ENCODE measurements at places on chromosomes 7 and 10.

DNA sequence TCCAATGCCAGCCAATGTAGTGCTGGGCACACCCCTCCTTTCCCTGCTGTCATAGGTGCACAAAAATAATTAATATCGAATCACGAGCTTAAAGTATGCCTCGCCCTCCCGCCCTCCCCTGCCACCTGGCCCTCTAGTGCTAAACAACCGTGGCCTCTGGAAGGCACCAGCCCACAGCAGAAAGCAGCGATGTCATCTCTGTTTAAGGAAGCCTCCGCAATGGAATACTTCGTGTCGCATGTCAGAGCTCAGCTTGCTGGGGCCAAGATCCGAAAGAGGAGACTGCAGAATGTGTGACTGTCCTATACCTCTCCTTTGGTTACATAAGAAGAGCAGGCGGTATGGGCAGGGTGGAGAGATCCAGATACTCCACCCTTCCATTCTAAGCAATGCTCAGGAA lies 71.5 kb downstream of the RHOBTB1 start:
- DNase-seq: no peak

DNA sequence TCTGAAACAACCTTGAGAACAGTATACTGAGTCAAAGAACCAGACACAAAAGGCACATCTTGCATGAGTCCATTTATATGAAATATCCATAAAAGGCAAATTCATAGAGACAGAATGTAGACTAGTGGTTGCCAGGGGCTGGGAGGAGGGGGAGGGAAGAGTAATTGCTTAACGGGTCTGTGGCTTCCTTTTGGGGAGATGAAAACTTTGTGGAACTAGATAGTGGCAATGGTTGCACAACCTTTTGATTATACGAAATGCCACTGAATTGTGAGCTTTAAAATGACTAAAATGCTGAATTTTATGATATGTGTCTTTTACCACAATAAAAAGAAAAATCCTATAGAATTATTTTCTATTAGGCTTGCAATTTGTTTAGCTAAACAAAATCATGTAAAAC lies 16.8 kb downstream of the ADRB1 start:
- no peak for DNase-seq

- DNase-seq: no peak
These were observed 219.9 kb downstream of the CELF2 start for GRCh38 chr10:11237571-11237970.

- DNase-seq: no peak
These were observed 48.3 kb downstream of the ZMIZ1 start for GRCh38 chr10:79116801-79117723.

DNA sequence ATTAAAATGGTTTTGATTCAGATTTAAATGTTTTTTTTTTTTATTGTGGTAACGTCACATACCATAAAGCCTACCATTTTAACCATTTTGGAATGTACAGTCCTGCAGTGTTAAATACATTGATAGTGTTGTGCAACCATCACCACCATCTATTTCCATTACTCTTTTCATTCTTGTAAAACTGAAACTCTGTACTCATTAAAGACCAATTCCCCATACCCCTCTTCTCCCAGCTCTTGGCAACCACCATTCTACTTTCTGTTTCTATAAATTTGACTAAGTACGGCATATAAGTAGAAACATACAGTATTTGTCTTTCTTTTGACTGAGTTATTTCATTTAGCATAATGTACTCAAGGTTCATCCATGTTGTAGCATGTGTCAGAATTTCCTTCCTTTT lies 96.2 kb downstream of the EXOC4 start:
- no peak for DNase-seq
